Stimulated activated CD4-positive, alpha-beta T cell treated with anti-CD3 and anti-CD28 coated beads, Interleukin-2, amount 100 ng/mL, for 24 hours (primary cell): ENCODE measurements at places on chromosomes 4 and X.
A peak's percentile ranks its signal among the peaks of the same experiment; 100 is the strongest.

DNA sequence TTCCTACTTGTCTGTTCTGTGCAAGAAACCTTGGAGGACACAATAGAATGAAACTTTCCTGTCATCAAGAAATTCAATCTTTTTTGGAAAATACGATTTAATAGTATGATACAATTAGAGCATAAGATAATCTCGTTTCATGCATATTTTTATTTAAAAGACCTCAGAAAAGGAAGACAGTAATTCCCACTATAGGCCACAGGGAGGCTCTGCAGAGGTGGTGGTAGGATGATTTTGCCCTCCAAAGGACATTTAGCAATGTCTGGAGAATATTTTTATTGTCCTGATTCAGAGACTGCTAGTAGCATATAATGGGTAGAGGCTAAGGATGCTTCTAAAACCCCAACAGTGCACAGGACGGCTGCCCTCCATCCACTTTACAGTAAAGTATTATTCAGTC lies 68.7 kb downstream of the PAK3 start:
- no peak for DNase-seq

- no peak for DNase-seq
These were observed at the start of gene LRP2BP for GRCh38 chr4:185395238-185395955. LRP2BP (minus strand) TSS chr4:185395924; CDS start chr4:185378186, 17,738 bp downstream.

- no peak for DNase-seq
These were observed 51.9 kb downstream of the RBM47 start for GRCh38 chr4:40577588-40578253.

GRCh38 chr4:68693325-68694075 lies 23.0 kb upstream of the UGT2B15 start:
- DNase-seq: no peak

DNA sequence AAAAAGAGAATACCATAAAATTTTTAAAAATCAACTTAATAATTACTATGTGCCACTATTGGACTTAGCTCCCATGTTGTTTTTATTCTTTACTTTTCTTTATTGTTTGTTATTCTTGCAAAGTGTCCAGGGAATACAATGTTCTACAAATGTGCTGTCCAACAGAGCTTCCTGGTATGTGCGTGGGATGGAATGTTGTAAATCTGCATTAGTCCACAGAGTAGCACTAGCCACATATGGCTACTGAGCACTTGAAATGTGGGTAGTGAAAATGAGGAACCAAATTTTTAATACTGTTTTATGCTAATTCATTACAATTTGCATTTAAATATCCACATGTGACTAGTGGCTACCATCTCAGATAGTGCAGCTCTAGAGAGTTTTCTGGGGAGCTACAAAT lies 14.3 kb upstream of the CORIN start:
- DNase-seq: no peak

- no peak for DNase-seq
These were observed 51.5 kb upstream of the AMELX start for GRCh38 chrX:11241720-11242119.

DNA sequence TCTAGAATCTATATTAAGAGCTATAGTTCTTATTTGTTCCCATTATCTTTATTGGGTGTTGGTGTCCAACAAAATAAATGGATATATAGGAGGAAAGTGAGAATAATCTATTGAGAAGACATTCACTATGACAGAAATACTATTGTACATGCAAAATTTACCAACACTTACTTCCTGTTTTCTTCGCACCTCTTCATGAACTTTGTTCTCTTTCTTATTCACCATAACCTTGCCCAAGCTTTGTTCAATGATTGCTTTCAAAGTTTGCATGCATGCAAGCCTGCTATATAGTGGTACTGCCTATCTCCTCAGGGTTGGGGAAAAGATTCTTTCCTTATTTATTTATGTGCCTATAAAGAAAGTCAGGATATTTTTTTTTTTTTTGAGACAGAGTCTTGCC lies 176.4 kb upstream of the JADE1 start:
- DNase-seq: no peak

DNA sequence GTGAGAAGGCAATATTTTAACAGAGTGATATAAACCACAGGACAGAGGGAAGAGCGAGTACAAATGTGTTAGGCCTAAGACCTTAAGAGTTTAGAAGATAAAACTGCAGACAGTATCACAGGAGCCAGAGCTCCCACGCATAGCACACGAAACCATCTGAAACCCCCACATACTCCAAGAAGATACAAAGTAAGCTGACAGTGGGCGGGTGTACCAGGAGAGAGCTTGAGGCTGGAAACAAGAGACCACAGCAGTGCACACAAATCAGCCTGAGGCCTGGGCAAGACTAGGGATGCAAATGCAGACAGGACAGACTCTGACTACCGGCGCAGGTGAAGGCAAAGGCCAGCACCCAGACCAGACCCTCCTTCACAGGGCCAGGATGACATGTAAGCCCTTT lies 54.1 kb upstream of the ARHGAP24 start:
- DNase-seq: no peak

DNA sequence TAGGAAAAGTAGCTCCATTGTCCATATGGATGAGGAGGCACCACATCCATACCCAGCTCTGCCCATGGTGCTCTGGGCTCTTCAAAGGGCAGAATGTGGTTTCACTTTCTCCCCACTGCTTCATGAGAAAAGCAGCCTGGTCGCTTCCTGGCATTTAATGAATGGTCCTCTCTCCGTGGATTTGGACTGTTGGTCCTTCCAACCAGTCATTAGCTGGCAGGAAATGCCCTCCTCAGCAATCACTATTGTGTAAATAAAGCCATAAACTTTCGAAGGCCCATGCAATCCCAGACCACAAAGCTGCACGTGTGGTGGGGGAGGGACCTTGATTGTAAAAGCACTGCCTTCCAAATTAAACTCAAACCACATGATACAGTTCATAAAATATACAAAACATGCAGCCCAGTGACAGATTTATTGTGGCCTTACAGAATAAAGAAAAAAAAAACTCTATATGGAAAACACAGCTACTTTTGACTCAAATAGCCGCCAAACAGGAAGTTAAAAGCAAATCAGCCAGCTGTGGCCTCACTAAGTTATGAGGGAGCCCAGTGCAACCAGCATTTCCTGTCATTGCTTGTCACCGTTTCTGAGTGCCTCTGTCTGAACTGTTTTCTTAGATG lies 8.1 kb downstream of the MBNL3 start:
- peak; percentile 15 for DNase-seq

DNA sequence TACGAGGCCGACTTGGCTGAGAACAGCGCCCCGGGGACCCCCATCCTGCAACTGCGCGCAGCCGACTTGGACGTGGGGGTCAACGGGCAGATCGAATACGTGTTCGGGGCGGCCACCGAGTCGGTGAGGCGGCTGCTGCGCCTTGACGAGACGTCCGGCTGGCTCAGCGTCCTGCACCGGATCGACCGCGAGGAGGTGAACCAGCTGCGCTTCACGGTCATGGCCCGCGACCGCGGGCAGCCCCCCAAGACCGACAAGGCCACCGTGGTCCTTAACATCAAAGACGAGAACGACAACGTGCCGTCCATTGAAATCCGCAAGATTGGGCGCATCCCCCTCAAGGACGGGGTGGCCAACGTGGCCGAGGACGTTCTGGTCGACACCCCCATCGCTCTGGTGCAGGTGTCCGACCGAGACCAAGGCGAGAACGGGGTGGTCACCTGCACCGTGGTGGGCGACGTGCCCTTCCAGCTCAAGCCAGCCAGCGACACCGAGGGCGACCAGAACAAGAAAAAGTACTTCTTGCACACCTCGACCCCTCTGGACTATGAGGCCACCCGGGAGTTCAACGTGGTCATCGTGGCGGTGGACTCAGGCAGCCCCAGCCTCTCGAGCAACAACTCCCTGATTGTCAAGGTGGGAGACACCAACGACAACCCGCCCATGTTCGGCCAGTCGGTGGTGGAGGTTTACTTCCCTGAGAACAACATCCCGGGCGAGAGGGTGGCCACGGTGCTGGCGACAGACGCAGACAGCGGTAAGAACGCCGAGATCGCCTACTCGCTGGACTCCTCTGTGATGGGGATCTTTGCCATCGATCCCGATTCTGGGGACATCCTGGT lies 2.4 kb downstream of the PCDH7 start:
- DNase-seq: no peak

GRCh38 chr4:139214039-139214534 lies 37.1 kb upstream of the ELF2 start:
- DNase-seq: no peak

- DNase-seq: no peak
These were observed 172.6 kb upstream of the PSAPL1 start for GRCh38 chr4:7607156-7607910.

DNA sequence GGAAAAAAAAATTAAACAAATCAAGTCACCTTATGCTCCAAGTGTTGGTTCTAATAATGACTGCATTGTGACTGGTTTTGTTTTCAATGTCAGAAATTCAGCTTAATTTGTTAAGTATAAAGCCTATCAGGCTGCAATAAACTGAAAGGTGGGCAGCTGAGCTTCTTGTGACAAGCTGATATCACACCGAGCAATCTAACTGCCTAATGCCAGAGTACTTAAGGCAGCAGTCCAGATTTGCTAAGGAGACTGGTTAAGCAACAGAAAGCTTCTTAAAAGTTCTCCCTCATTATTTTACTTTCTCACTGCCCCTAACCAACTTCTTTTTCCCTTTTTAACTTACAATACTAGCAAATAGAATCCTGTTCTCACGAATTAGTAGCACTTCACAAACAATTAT lies 201.0 kb downstream of the MAB21L2 start:
- no peak for DNase-seq

- no peak for DNase-seq
These were observed 62.6 kb downstream of the MMRN1 start for GRCh38 chr4:89957046-89957926.

DNA sequence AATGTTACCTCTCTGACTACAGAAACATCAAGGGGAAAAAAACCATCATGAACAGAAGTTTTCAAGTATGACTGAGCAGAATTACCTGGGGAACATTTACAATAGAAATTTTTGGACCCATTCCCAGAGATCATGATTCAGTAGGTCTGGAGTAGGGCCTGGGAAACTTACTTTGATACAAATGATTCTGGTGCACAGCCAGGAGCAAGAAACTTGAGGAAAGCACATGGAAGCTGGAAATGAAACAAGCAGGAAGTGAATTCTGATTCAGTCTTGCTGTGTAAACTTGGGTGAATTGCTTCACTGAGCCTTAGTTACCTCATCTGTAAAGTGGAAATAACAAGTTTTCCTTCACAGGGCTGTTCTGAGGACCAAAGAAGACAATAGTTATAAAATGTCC lies 192.5 kb upstream of the TAPT1 start:
- DNase-seq: no peak

DNA sequence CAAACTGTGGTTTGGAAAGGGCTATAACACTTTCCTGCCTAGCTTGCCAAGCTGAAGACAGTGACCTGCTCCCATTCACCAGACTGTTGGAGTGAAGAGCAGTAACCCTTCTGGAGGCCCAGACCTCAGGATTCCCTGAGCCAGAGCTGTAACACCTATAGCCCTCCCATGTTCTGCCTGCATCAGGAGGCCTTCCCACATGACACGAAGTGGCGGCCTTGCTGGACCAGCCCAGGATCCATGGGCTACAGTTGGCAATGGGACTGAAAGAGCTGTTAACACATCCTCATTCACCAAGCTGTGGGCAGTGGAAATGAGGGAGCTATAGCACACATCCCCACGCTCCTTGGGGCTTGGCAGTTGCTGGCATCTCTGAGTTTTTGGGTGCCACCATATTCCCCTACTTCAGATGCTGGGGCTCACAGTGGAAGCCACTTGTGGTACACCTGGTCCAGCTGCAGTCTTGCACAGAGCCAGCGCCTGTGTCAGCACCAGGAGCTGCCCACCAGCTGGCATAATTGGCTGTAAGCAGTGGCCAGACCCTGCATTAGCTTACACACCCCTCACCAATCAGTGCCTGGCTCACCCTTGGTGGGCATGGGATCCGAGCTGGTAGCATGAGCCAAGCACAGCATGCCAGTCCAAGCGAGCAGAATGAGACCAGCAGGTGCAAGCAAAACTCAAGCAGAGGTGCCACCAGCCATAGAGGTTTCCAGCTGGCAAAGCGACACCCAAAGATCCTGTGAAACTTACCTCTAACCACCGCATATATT lies 1029.3 kb downstream of the TECRL start:
- DNase-seq: no peak

DNA sequence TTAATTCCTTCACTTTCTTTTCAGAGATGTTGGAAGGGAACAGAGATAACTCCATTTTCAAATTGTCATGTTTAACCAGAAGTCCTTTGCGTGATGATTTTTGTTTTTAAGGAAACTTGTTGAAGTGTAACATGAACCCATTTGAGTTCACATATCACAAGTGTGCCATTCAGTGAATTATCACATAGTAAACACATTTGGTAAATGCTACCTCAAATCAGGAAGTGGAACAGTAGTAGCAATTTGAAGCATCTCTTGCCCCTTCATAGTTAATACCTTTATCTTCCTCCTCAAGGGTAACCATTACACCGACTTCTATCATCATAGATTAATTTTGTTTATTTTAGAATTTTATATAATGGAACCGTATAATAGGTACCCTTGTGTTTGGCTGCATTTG lies 35.8 kb downstream of the KDM6A start:
- DNase-seq: no peak

DNA sequence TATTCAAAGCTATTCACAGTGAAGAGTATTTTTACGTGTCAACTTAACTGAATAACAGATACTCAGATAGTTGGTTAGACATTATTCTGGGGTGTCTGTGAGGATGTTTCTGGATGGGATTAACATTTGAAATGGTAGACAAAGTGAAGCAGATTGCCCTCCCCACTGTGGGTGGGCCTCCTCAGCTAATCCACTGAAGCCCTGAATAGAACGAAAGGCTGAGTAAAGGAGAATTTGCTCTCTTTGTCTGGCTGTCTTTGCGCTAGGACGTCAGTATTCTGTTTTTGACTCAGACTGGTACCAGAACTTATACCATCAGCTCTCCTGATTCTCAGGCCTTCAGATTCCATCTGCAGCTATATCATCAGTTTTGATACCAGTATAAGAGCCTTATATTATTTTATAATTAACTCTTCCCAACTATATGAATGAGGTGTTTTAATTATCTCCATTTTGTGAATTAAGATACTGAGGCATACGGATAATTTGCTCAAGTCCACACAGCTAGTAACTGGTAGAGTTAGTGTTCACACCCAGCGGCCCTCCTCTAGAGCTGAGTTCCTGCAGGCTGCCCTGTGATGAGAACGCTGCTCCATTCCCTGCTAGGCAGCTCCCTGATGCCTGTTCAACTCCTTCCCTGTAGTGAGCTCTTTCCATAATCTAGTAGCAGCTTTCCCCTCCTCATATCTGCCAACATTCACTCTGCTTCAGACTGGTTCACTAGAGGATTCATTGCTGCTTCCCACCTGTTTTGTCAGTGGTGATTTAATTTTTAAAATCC lies 87.5 kb downstream of the RBM46 start:
- DNase-seq: no peak
